Stimulated activated CD8-positive, alpha-beta memory T cell treated with anti-CD3 and anti-CD28 coated beads, Interleukin-4, amount 100 ng/mL, for 24 hours (primary cell): ENCODE measurements at places on chromosomes 1 and 21.

DNA sequence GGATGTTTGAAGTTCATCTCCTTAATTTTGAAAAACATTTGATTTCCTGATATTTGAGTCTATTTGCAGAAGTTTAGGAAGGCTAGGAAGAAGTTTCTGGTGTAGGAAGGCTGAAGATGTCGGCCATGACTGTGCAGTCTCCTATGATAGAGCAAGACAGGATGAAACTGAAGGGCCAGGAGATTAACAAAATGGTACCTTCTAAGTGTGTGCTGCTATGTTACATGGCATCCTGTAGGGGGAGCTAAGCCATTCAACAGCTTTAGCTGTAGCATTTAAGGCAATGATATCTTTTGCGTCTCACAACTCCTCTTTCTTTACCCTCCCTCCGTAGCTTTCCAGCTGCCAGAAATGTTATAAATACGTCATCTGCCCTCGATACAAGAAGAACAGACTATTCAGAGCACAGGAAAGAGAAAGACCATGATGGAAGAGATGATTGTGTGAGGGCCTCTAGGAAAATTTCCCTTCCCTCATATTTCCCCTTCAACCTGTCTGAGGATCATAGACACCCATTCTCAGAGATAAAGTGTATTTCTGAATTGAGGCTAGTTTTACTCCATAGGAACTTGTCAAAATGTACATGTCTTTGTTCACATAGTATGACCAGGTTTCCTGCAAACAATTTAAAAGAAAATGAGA lies 61.1 kb downstream of the XCL1 start:
- DNase-seq, result no peak

DNA sequence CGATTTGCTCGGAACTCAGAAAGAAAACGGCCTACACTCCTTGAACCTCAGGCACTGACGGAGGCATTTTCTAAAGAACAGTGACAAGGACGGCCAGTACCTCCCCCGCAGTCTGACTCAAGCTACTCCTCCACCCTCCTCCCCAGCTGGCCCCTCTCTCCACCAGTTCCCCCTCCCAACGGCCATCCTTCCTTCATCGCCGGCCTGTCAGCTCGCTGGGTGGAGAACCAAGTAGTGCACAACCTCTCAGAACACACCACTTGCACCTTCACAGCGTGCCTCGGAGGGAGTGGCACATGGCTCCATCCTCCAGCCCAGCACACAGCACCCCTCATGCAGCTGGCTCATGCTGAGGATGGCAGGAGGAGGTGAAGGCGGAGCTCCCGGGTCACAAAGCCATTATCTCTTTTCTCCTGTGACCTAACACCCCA lies 58.8 kb downstream of the TOR1AIP2 start:
- DNase-seq, result no peak

DNA sequence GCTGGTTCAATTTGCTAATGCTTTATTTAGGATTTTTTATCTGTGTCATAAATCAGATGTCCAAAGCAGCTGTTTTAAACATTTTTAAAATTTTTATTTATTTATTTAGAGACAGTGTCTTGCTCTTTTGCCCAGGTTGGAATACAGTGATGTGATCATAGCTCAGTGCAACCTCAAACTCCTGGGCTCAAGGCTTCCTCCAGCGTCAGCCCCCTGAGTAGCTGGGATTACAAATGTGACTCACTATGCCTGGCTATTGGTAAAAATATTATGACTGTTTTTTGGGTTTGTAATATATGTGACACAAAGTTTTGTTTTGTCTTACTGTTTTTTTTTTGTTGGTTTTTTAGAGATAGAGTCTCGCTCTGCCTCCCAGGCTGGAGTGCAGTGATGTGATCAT lies 11.8 kb downstream of the ZBED6 start:
- DNase-seq, result no peak

- DNase-seq, result no peak
Observed at GRCh38 chr1:41494351-41495209, 10.1 kb upstream of the EDN2 start.

GRCh38 chr1:94259635-94260289 lies 22.4 kb upstream of the ARHGAP29 start:
- no peak for DNase-seq

DNA sequence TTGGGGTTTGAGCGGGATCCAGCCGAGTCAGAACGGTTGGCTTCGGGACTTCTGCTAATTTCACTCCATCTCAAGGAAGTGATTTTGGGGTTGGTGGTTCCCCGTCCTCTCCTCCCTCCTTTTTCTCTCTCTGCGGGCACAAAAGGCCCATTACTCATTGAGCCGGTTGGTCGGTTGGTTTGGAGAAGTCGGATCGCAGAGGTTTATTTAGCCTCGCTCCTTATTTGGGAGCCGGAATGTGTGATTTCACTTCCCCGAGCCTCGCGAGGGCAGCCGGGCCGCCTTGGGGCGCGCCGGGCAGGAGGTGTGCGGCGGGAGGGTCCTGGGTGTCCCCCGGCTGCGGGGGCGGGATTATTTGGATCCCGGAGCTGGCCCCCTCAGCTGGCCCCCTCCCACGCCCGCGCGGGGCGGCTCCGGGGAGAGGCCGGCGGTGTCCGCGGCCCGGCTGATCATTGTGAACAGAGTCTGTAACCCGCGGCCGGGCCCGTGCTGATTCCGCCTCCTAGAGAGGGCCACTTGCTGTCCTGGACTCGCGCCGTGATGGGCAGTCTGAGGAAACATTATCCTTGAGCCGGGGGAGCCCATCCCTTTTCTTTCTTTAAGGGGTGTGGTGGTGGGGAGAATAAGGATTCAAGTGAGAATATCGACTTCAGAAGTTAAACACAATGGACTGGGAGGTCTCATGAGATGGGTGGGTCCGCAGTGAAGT lies 1.2 kb downstream of the MAPKAPK2 start:
- peak; percentile 15 for DNase-seq

DNA sequence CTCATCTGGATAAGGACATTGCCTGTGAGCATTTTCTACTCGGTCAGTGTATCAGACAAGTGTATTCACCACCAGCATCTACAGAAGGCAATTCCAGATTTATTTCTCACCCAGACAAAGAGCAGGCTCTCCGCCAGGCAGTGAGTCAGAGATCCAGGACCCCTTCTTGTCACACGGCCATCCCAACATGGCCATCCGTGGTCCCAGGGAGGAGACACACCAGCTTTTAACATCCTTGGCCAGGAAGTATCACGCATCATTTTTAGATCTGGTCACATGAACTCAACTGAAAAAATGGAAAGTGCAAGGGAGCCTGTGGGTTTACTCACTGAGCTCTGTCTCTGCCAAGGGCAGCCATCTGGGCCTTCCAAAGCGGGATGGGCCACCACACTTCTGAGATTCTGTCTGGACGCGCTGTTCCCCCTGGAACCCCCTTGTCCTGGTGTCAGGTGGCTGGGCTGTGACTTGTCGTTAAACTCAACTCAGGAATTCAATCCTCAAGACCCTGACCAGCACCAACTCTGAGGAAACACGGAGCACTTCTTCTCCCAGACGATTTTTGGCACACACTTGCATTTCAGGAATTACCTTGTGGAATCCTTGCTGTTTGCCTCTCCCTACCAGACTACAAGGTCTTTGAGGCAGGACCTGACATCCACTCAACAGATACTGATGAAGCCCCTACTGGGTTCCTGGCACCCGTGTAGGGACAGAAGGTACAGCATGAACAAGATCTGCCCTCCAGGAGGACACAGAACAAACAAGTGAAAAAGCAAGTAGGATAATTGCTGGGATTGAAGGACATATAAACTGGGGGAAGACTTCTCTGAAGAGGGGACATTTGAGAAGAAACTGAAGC lies 21.6 kb upstream of the CCSAP start:
- DNase-seq, result no peak

- no peak for DNase-seq
Observed at GRCh38 chr1:228866468-228866867, 131.2 kb downstream of the RHOU start.

GRCh38 chr1:64404202-64404601 lies 65.7 kb upstream of the CACHD1 start:
- no peak for DNase-seq

DNA sequence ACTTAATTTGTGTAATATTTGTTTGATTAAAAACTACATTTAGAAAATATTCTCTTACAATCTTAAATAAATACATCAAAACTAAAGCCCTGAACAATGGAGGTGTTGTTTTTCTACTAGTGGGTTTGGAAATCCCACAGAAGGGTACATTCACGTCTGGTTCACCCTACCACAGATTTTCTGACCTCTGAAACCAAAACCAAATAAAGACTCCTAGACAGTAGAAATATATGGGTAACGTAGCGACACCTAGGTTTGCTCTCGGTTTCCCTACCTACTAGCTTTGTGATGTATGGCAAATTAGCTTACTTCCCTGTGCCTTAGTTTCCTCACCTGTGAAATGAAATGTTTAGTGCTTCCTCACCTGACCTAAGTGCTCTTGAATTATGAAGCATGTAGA lies 312.6 kb downstream of the DPYD start:
- DNase-seq, result no peak

DNA sequence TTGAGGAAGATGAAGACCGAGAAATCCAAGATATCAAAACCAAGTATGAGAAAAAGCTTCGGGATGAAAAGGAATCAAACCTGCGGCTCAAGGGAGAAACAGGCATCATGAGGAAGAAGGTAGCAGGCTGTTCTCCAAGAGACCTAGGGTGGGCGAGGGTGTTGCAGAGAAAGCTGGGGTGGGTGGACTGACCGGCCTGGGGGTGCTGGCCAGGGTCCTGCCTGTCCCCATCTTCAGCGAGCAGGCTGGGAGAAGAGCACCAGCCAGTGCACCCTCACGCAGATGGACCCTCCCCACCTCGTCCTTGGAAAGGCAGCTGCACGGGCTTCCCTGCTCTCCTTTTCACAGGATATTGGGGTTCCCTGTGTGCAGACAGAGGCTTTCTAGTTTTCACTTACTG lies 46.9 kb upstream of the TMEM125 start:
- DNase-seq, result no peak

DNA sequence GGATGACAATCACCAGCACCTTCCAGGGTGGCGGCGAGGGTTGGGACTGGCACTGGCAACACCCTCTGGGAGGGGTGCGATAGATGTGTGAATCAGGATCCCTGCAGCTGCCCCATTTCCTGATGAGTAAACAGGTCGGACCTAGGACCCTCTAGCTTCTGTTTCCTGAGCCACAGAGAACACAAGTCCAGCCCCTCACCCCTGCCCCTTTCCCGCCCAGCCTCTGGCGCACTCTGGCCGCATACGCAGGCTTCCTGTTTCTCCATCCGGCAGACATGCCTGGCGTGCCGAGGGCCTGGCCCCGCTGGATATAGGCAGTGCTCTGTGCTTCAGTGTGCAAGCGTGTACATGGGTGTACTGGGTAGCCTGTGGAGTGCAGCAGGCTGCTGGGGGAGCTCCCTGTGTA lies 4.6 kb downstream of the PEAR1 start:
- no peak for DNase-seq

DNA sequence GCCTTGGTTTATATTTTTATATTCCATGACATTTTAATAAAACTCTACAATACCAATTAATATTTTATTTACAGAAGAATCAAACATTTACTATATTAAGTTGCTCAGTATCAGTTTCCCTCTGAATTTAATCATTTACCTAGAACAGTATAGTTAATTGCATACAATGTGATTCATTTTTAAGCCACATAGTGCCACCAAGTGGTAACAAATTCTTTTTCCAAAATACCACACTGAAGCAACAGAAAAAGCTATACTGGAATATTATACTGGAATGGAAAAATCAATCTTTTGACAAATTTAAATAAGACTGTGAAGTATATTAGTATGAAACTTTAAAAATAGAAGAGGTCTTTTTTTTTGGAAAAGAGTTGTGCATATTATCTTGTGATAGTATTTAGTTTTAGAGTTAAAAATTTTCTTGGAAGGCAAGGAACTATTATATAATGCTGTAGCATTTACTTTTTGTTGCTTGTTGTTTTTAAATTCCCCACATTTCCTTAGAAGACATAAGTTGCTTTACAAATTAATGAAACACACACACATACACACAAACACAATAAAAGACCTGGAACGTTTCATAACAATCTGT lies 57.3 kb downstream of the ZNF644 start:
- no peak for DNase-seq

DNA sequence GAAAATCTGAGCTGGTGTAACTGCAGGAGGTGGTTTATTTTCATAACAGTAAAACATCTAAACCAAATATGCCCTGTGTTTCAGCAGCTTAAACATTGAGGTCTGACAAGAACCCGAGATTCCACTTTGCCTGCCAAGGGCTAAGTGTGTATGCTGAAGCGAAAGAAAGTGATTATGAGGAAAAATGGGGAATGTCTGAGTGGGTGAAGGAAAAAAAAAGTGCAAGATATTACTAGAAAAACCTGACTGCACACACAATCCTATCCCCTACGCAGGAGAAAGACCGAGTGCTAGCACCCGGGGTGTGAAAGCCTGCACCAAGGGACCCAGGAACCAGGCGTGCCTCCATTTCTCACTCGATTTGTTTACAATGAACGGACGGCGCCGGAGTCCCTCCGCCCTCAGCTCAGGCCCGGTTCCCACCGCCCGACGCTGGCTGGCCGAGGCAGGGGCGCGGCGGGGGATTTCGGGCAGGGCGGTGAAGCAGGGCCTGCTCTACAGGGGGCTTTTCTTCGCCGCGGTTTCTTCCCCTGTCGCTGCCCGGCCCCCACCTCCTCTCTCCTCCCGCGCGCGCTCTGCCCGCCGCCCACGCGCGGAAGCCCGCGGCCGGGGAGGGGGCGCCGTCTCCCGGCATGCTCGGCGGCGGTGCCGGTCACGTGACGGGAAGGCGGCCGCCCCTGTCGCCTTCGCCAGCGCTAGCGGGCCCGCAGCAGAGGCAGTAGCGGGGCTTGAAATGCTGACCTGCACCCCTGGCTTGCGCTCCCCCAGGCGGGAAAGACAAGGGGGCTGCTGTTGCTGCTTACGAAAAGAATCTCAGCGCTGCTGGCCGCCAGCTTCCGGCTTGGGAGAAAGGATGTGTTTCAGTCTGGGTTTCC lies 35.9 kb downstream of the ITPKB start:
- DNase-seq, result peak; percentile 78

GRCh38 chr21:32001390-32001789 lies 128.6 kb downstream of the HUNK start:
- DNase-seq, result no peak

DNA sequence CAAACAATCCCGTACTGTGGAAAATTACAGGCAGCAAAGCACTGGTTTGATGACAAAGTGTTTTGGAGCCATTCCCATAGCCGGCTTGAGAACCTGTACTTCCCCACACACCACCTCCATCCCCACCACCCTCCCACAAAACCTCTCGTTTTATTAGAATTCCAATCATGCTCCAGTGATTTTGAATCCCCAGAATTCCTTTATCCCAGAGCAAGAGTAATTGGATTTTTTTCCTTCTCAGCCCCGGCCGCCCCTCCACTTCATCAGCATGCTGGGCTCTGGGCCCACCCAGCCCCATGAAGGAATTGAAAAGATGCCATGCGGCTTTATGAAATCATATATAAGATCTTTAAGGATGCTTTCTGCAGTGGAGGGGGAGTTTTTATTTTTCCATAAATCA lies 136.6 kb downstream of the OMA1 start:
- no peak for DNase-seq

DNA sequence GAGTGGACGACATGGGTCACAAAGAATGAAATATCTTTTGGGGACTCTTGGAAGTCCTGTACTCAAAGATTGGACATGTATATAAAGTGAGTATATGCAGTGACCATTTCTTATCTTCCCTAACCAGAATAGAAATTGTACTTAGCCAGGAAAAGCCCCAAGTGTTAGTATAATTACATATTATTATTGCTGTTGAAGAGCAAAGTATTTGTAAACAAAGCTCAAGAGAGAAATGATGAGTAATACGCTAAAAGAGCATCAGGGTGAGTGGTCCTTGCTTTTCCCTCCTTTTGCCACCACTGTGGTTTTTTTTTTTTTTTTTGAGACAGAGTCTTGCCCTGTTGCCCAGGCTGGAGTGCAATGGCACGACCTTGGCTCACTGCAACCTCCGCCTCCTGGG lies 6.4 kb upstream of the CGN start:
- DNase-seq, result no peak

GRCh38 chr1:207803678-207804077 lies 51.8 kb downstream of the CD46 start:
- no peak for DNase-seq
